AG20443 (cell line): ENCODE measurements at places on chromosomes 5 and 9.

DNA sequence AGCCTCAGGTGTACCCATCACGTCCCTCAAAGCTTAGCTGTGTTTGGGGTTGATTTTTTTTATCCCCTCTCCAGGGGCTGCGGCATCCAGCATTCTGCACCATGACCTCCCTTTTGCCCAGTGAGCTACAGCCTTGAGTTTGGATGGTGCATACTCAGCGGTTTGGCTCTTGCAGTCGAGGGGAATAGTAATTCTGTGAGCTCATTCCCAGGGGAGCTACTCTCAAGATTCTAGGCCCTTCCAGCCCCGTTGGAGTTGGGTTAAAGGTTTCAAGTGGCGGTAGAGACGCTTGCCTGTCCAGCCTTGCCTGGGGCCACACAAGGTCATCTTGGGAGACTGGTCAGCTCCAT, 102.2 kb upstream of the SPRY4 start:
- DNase-seq = no peak

DNA sequence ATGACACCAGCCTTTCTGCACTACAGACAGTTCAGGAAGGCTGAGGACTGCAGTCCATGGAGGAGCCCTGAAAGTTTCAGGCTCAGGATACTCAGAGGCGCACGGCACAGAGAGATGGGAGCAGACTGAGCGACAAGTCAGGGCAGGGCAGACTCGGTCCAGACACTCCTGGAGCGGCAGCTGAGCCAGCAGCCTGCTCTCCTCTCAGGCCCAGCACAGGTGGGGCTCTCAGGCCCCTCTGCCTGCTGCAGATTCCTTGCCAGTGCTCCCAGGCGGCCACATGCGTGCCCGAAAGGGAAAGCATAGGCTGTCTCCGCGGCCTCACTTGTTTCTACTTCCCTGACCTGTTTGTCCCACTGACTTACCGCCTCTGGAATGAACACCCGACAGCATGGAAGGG, 228.3 kb downstream of the IRX2 start:
- DNase-seq = no peak

DNA sequence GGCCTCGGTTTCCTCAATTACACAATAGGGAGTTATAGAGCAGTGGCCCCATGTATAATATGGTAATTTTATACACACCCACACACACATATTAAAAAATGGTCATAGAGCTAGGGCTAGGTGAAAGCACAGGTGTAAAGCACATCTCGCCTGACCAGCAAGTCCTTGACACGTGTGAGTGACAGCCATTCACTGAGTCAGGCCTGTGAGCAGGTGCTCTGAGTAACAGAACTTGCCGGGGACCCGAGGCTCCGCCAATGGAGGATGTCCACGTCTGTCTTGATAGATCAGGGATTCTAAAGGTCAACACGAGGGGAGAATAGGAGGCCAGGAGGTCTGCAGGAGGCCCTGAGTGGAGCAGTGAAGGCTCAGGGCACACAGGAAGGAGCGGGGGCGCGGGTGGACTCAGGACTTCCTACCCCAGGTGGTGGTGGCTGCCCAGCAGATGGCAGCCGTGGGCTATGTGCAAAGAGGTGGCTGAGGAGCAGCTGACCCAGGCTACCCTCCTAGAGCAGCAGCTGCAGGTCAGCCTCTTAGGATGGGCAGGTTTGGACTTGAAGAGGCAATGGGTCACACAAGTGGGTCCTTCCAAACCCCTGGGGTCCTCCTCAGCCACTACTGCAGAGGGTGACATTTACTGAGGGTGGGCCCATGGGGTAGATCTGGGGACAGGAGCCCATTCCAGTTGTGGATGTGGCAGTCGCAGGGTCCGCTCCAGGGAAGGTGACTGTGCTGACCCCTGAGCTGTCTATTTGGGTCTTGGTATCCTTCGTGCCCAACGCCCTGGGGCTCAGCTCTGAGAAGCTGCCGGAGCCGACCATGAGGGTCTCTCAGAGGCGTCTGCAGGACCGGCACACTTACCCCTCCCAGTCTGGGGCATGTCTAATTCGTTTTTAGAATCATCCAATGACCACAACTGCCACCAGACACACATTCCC, 45.9 kb downstream of the PRRT1B start:
- peak; percentile 91 for DNase-seq

- DNase-seq = no peak
Observed at GRCh38 chr5:90477621-90478215, 3.1 kb downstream of the POLR3G start.

- no peak for DNase-seq
Observed at GRCh38 chr5:169423580-169424278, 122.8 kb upstream of the SLIT3 start.

- DNase-seq = no peak
Observed at GRCh38 chr9:111429175-111429574, 55.0 kb downstream of the ECPAS start.

GRCh38 chr5:140298183-140298601, 4.7 kb downstream of the PFDN1 start:
- DNase-seq = no peak

DNA sequence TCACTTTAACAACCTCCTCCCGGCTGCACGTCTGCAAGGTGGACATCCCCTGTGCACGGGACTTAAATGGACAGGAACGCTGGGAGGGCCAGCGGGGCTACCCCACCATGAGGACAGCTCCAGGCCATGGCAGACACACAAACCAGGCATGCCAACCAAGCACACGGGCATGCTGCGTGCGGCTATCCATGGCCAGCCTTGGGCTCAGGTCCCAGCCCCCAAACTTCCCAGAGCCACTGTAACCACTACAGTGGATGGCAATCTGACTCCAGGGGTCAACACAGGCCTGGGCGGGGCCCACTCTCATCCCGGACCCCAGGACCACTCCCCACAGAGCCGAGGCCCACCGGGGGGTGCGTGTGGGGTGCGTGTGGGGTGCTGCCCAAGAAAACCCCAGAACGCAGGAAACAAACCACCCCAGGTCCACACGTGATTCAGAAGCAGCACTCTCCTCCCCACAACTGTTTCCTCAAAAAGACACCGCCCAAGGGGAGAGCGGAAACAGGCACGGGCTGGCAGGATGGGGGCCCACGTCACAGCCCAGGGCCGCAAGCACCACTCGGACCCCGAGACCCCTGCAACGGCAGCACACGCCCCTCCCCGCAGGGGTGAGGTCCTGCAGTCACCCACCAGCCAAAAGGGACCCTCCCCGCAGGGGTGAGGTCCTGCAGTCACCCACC, 7.4 kb downstream of the SLC12A7 start:
- no peak for DNase-seq

DNA sequence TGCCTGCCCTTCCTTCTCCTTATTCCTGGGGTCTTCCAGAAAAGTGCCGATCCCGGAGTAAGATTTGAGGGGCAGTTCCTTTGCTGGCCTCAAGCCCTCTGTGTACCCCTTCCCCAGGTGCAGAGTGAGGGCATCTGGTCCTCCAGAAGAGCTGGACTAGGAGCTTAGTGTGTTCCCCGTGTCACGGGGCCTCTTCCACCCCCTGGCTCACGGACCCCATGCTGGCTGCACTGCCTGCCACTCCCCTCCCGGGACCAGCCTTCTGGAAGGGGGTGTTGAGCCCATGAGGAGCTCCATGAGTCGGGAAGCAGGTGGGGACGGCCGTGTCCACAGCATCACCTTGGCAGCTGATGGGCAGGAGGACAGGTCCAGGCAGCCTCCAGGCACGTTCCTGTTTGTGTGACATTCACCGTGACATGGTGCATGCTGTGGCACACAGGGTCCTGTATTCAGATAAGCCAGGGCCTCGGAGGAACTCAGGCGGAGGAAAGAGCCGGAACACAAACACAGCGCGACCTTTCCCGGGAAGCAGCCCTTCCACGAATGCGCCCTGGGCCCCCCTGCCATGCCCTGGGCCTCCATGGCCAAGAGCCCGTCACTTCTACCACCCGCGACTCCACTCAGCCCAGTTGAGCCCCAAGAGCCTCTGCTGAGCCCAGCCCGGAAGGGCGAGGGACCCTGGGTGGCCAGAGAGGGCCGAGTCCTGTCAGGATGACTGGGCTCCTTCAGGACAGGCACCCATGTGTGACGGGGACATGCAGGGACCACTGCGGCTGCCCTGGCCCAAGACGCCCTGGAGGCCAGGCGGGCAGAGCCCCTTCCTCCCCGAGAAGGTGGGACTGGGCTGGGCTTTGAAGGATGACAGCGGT, 5.9 kb upstream of the LCN1 start:
- DNase-seq = no peak

DNA sequence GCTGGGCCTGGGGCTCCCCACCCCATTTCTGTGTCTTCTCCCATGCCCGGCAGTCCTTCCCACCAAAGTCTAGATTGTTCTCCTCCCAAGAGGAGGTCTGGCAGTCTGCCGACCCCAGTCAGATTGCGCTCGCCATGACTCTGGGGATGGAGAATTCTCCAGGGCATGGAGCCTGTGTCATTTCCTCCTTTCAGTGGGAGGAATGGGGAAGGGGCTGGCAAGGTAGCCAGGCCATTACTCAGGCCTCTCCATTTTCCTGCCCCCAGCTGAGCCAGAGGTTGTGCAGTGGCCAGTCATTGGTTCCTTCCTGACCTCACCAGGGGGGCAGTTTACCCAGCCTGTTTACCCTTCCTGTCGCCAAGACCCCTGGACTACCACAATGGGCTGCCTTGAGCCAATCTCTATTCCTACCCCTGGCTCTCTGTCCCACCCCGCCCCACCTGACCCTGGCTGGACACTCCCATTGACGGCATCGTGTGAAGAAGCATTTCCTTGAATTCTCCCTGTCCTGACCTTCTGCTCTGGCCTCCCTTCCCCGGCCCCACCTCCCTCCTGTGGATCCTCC, 628 bp downstream of the SYNPO start:
- no peak for DNase-seq

DNA sequence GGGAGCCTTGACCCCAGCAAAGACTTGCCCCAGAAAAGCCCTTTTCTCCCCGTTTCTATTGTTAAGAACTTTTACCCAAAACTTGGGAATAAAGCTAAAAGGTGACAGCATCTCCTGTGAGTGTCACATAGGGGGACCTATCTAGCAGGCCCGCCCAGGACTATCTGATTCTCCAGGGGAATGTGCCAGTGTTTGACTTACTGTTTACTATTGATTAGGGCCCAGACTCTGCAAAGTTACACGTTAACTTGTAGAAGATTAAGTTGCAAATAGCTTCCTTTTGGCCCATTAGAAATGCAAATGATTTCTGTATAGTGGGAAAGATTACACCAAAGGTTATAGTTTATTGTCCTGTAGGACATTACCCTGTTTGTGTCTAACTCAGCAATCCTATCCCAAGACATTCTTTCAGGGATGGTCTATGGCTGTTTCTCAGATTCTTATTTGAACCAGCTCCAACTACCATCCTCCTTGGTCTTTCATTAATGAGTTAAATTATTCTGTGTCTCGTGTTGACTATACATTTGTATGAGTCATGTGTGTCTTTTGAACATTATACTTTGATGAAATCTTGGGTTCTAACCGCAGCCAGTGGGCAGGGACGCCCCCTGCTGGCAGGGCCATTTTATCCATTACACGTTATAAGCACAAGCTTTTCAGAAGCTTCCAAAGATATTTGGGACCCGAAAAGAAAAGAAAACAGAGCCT, 60.7 kb downstream of the HRH2 start:
- no peak for DNase-seq

GRCh38 chr5:122576256-122577016, 198.4 kb upstream of the SNX2 start:
- no peak for DNase-seq

GRCh38 chr5:123209502-123210027, 120.5 kb downstream of the PRDM6 start:
- DNase-seq = peak; percentile 56

DNA sequence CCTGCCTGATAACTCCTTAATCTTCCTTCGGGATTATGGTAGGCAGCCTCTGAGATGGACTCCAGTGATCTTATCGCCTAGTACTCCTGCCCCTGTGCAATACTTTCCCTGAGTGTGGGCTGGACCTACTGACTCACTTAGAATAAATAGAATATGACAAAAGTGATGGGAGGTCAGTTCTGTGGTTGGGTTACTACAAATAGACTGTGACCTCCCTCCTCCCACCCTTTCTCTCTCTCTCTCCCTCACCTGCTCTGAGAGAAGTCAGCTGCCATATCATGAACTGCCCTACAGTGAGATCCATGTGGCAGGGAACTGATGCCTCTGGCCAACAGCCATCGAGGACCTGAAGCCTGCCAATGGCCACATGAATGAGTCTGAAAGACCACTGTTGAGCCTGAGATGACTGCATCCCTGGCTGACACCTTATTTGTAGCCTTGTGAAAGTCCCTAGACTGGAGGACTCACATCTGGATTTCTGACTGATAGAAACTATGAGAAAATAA, 31.7 kb downstream of the NRG2 start:
- DNase-seq = no peak

DNA sequence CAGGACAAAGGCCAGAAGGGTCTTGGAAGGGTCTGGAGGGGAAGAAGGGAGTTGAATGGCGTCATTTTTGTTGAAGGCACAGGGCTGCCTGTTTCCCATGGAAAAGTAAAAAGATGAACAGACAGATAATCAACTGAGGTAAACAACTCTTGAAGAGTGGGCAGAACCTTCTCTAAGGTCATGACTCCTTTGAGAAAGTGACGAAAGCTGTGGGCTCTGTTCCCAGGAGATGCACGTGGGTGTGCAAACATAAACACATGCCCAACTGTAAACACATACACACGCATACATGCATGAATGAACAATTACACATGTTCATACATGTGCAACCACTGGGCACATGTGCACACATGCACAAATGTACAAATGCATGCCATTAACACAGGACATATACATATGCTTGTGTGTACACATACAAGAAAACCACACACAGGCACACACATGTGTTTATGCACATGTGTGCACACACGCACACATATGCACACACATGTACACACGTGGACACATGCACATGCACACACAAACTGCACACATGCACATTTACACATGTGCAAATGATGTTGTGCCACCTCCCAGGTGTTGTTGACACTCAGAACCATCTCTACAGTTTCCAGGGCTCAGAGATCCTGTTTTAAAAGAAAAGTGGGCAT, 143.3 kb downstream of the GADD45G start:
- no peak for DNase-seq

DNA sequence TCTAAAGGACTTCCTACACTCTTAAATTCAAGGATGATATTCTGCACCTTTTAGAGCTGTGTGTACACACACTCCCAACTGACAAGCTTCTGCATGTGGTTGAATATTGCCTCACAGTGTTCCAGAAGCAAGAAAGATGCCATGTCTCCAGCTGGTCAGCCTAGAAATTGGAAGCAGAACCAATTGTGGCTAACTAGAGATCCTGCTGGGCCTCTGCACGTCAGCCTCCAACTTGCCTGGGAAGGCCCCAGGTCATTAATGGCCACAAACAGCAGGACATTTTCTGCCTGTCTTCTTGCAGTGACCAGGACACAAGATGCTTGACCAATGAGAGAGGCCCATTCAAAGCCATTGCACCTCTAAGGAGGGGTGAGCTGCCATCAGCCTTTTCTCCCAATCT, 571.9 kb upstream of the BRINP1 start:
- no peak for DNase-seq

- DNase-seq = no peak
Observed at GRCh38 chr9:20486552-20486951, 135.7 kb downstream of the MLLT3 start.

DNA sequence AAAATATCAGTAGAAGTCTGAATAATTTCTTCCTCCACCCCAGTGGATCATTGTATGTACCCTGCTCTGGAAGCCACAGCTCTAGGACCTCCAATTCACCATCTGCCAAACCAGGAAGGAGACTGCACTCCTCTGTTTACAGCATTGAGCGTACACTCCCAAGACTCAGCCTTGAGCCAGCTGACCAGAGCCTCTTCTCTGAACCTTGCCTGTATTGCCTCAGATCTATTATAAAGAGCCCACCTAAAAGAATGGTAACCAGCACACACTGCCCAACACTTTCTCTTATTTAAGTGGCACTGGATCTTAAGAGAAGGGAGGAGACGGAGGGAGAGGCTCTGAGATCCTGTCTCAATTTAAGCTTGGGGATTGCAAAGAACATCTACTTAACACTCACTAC, 217.8 kb upstream of the RASEF start:
- DNase-seq = no peak
